ENCODE measurements at places on chromosomes 4 and X. TPM values are rescaled to one million over a fixed set of nuclear protein-coding genes. Genes with fewer than 3 reads are reported as not detected.
A peak's percentile ranks its signal among the peaks of the same experiment; 100 is the strongest.

The NPY2R gene
- total RNA-seq = not detected

The PRSS12 gene
- total RNA-seq = 59.9 TPM

The FAM9B gene
- not detected for total RNA-seq

The NXF3 gene
- total RNA-seq = not detected

The ART3 gene
- total RNA-seq = not detected

The ADAMTS3 gene
- total RNA-seq = 2.1 TPM

GRCh38 chr4:105588252-105588651 lies 35.8 kb downstream of the ARHGEF38 start:
- no peak for DNase-seq

DNA sequence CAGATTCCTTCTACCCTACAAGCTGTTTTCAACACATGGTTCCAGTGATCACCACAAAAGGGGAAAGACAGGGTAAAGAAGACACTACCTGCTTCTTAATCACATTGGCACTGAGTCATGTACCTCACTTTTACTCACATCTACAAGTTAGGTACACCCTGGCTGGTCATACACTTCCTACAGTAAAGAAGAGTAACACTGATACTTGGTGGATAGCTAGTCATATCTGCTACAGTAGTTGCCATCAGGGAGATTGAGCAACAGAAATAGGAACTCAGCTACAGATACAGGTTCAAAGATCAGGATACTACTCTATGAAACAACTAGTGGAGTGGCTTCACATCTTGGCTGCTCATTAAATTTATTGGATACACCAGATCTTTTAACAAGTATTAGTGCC lies 105.4 kb upstream of the DIAPH2 start:
- DNase-seq = no peak

GRCh38 chrX:97756879-97757278 lies 873.2 kb downstream of the RPA4 start:
- no peak for DNase-seq

- DNase-seq = no peak
These were observed 17.8 kb downstream of the PDCL2 start for GRCh38 chr4:55574252-55574651.

GRCh38 chr4:116118221-116118620 lies 967.2 kb downstream of the TRAM1L1 start:
- DNase-seq = no peak

GRCh38 chrX:47097018-47097417 lies 18.8 kb downstream of the RGN start:
- DNase-seq = no peak

DNA sequence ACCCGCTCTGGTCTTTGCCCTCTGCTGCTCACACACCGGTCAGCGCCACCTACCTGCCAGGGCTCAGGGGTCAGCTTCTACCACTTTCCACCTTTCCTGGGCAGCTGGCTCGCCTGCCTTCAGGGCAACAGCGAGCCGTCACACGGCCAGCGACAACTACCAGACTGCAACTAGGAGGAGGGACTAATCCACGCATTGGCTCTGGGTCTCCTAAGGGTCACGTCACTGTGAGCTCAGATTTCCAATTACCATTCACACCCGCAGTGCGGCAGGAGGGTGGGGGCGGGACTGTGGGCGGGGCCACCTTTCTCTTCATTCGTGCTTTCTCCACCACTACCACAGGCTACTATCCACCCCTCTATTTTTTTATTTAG lies at the start of gene BEX5:
BEX5 (minus strand) TSS at position 172 of the 374 bp plus-strand sequence. CDS start 1,712 bp downstream, outside the sequence.
- no peak for DNase-seq

DNA sequence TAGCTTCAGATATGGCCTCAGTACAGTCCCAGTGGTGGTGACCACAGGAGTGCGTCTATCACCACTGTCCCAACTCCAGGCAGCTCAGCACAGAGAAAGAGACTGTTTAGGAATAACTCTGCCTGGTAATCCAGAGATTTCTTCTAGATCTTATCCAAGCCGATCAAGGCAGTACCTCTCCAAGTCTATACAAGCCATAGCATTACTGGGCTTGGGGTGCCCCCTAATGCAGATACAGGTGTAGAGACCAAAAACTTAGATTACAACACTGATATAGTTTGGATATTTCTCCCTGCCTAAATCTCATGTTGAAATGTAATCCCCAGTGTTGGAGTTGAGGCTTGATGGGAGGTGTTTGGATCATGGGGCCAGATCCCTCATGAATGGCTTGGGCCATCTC lies 100.9 kb downstream of the PTCHD1 start:
- DNase-seq = peak; percentile 2

GRCh38 chr4:37540486-37540885 lies 145.7 kb downstream of the RELL1 start:
- peak; percentile 77 for DNase-seq

DNA sequence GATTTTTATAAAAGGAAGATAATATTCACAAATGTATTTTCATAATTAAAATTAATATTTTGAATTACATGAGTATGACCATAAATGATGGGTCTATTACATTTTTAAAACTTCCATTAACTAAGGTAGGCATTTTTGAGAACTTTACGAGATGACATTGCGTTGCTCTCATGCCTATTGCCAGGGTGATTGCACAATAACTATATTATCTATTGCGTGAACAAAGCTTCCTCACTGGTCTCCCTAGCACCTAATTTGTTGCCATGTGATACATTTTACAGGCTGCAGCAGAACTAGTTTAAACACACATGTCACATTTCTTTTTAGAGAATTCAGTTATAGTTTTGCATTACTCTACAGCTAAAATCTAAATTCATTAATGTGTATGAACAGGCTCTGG lies 289.7 kb upstream of the GRID2 start:
- DNase-seq = no peak

DNA sequence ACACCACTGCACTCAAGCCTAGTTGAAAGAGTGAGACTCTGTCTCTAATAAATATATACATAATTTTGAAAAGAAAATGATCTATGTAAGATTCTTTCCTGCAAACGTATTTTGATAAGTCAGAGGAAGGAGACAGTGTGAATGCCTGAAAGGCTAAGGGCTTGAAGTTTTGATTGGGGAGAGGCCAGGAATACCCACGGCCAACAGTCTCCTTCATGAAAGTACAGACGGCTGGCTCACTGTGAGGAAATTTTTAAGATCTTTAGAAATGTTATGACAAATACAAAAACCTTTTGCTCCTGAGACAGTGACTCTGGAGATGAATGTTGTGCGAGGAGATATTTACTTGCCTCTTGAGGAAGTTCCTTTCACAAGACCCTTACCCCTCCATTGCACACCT lies 111.4 kb upstream of the KLHL13 start:
- DNase-seq = no peak

- DNase-seq = no peak
These were observed 8.0 kb downstream of the SLC9A7 start for GRCh38 chrX:46750889-46751288.

DNA sequence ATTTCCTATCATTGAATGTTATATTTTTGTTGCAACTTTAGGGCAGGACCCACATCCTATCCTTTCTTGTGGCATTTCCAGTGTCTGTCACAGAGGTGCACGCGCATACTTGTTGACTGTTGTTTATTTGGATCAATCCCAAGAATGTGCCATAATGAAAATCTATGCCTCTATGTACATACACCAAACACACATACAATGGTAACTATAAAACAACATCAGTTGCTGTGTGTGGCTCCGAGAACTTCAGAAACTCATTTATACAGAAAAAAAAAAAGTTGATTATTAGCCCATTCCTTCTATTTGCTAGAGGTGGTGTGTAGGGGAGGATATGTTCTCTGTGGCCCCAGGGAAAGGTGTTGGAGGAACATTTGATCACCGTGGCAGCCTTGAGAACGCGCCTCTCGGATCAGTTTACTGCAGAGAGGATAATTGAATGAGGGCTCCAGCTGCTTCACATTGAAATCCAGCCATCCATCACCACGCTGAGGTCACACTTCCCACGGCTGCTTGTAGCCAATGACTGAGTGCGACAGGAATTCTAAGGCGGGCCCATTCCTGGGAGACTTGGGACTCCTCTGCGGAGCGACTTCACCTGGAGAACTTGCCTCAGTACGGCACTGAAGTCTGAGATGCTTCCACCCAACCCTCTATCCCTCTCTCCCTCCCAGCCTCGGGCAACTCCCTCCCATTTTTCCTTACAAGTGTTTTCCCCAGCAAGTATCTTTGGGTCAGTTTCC lies 19.5 kb downstream of the SMPX start:
- DNase-seq = no peak
